ENCODE measurements at places on chromosomes 4 and X.

DNA sequence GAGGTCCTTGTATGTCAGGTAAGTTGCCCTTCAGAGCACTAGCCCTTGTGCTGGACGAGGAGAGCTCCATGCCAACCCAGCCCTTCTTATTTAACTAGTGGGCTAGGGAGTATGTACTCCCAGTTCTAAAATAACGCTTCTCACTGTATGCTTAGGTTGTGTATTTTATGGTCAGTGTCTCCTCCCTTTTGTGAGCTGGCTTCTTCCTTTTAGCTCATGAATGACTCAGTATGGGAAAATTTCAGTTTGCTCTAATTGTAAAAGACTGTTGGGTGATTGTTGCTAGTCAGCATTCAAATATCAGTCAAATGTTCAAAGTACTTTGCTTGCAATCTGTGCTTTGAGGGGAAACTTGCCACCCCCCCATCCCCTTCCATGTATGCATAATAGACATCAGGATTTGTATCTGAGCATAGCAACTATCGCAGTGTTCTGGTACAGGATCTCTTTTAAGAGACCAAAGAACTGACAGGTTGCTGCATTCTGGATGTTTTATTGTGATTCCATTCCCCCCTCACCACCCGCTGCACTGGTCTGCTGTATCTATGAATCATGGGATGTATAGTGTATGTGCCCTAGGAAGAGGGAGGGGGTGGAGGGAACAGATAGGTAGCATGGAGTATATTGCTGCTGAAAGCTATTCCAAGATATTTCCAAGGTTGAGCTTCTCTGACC, 34.7 kb downstream of the DLG3 start:
- no peak for DNase-seq

- no peak for DNase-seq
Observed at GRCh38 chrX:115579327-115579726, 18.4 kb downstream of the PLS3 start.

DNA sequence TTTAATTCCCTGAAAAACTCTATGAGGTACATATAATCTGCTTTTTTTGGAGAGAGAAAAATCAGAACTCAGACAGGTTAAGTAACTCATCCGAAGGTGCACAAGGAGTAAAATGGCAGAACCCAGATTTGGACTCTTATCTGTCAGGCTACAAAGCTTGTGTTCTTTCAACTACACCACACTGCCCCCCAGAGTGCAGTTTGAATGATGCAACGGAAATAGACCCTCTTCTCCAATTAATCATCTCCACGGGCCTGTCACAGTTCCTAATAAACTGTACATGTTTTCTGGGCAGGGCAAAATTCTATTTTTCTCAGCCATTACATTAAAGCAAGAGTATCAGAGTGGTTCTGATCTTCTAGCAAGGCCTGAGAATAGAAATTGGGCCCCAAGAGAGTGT, 35.3 kb upstream of the DCX start:
- no peak for DNase-seq

GRCh38 chr4:183286590-183287308, 33.3 kb downstream of the CLDN22 start:
- no peak for DNase-seq

DNA sequence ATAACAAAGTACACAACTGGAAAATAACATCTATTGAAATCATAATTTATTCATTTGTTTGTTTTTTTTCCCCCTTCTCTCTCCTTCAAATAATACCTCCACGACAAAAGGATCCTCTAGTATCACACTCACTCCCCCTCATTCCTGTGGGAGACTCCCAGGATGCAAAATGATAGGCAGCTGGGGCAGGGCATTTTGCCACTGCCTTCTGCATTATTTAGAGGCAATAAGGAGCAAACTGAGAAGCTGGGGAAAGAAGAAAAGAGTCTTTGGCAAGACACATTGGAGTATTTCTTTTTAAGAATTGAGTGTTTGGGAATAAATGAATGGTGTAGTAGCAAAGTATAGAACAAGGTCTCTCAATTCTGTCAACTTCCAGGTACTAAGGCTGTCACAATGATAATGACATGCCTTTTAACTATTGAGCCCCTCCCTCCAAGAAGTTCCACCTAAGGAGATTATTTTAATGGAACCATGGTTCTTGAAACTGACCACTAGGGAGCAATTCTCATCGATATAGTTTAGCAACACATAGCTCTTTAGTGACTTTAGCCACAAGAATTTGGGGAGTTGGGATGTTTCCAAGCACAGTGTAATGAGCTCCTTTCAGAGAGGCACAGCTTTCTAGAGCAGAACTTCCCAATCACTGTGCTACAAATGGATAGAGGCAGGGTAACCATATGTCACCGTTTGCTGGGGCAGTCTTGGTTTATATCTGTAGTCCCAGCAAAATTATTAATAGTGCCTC, 303.3 kb downstream of the FRMPD4 start:
- DNase-seq, result no peak

DNA sequence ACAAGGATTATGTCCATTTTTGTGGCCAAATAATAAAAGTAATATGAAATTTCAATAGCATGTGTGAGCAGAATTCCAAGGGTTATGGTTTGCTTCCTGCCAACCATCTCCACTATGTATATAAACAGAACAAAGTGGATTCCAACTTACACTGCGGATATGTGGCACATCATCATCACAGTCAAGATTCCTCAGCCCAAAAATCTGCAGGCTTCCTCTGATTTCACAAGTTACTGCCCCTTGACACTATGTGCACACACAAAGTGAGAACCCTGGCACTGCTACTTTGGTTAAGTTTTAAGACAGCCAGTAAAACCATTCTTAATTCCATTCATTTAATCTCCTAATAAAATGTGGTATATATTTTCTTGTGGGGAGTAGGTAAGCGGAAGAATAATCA, 76.4 kb downstream of the LEF1 start:
- no peak for DNase-seq

DNA sequence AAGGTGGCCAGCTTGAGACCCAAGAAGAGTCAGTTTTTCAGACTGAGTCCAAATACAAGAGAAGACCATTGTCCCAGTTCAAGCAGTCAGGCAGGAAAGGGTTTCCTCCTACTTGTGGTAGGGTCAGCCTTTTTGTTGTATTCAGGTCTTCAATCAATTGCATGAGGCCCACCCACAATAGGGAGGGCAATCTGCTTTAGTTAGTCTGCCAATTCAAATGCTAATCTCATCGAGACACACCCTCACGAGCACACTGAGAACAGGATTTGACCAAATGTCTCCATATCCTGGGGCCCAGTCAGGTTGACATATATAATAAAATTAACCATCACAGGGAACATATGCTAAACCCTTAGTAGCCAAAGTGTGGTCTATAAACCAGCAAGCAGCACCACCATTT, 75.3 kb upstream of the FRMPD3 start:
- no peak for DNase-seq

- no peak for DNase-seq
Observed at GRCh38 chrX:43581888-43582539, 74.1 kb upstream of the MAOA start.

DNA sequence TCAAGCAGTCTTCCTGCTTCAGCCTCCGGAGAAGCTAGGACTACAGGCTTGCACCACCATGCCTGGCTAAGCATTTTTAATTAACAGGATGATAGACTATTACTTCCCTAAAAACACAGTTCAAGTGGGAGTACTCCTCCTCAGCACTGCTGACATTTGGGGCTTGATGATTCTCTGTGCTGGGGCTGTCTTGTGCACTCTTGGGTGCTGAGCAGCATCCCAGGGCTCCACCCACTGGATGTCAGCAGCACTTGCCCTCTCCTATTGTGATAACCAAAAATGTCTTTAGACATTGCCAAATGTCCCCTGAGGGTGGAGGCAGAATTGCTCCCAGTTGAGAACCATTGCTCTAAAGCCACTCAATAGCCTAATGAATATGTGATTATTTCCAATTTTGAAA, 60.4 kb downstream of the CLCN4 start:
- no peak for DNase-seq

- DNase-seq, result no peak
Observed at GRCh38 chrX:136765821-136766356, 14.8 kb downstream of the ARHGEF6 start.

- no peak for DNase-seq
Observed at GRCh38 chrX:25544641-25545040, 528.9 kb upstream of the ARX start.

GRCh38 chr4:23877758-23878229, 12.1 kb downstream of the PPARGC1A start:
- no peak for DNase-seq

DNA sequence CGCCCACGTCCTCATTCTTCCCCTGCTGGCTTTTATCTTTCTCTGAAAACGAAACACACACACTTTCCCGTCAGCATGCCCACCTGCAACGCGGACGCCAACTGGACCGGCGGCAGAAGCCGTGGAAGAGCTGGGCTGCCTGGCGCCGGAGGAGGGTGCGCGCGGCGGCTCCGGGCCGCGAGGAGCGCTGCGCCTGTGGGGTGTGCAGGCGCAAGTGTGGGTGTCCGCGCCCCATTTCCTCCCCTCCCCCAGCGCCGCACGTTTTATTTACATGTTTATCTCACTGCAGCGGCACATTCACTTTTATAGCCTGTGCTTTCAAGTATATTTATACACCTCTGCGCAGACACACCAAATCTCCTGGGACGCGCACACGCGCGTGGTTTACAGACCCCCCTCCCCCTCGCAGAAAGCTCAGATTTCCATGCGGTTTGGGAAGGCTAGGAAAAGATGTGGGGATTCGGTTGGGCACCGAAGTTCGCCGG, 1.5 kb downstream of the PITX2 start:
- no peak for DNase-seq

DNA sequence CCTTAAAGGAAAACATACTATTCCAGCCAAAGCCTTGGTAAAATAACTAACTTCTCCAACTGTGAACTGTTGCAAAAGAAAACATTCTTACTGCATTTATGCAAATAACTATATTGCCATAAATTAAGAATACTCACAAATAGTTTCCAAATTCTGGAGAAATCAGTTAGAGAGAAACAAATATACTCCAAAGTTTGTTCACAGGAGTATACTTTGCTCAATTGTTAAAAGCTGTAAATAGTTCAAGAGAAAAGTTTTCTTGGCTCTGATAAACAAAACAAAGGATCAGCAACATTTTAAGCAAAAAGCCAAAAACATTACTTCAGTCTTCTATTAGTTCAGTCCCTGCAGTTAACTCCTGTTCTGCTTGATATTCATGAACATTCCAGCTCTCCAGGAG, 83.0 kb downstream of the EIF4E start:
- DNase-seq, result no peak

GRCh38 chr4:37422638-37423037, 178.1 kb downstream of the NWD2 start:
- no peak for DNase-seq

DNA sequence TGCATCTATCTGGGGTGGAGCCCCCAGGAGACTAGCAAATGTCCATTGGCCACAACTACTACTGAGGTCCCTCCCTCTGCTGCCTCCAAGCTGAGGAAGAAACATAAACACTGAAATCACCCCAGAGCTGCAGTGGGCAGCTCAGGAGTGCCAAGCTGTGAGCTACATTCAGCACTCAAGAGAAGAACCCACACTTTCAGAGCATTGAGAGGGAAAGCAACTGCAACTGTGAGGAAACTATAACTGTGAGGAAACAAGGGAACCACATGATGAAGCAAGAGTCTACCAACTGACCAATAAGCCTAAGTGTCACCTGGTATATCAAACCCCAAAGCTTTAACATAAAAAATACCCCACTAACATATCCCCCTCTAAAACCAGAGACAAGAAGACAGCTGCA, 373.5 kb upstream of the TACR3 start:
- DNase-seq, result no peak

- DNase-seq, result no peak
Observed at GRCh38 chr4:53518807-53519206, 72.5 kb downstream of the LNX1 start.

GRCh38 chrX:25156323-25156722, 140.6 kb upstream of the ARX start:
- no peak for DNase-seq

DNA sequence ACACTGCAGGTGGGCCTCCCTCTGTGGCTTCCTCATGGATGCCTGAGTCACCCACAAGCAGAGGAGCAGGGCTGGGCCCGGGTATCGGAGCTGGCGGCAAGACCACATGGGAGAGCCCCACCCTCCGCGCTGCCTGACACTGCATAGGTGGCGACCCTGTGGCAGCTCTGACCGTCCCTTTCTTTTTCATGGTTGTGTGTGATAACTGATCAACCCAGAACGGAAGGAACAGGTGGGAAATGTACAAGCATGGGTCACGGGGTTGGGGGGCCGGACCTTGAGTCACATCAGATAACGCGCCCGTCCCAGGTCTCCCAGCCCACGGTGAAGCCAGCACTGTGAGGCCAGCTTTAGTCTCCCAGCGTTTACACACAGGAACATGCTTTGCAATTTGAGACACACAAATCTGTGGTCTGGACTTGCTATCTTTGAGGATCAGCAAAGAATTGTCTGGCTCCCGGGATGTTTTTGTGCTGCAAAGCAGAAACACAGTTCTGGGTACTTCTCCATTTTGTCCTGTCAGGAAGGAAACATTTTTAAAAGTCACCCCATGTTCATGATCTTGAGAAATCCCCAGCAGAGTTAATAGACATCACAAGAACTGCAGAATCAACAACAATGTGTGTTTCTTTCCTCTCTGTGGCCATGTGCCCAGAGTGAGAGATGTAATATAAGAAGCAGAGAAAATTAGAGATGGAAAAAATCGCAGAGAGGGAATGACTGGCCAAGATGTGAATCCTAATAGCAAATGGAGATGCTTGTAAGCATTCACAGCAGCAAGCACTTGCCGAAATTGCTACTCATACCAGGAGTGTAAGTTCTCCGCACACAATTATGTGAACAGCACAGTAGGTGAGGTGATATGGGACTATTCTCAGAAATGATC, 70.1 kb upstream of the CBR4 start:
- DNase-seq, result no peak

- no peak for DNase-seq
Observed at GRCh38 chr4:1478766-1479355, 72.6 kb upstream of the NKX1-1 start.

- DNase-seq, result no peak
Observed at GRCh38 chr4:38491854-38492478, 172.0 kb upstream of the KLF3 start.

- no peak for DNase-seq
Observed at GRCh38 chrX:36844857-36845256, 163.3 kb upstream of the FAM47C start.

DNA sequence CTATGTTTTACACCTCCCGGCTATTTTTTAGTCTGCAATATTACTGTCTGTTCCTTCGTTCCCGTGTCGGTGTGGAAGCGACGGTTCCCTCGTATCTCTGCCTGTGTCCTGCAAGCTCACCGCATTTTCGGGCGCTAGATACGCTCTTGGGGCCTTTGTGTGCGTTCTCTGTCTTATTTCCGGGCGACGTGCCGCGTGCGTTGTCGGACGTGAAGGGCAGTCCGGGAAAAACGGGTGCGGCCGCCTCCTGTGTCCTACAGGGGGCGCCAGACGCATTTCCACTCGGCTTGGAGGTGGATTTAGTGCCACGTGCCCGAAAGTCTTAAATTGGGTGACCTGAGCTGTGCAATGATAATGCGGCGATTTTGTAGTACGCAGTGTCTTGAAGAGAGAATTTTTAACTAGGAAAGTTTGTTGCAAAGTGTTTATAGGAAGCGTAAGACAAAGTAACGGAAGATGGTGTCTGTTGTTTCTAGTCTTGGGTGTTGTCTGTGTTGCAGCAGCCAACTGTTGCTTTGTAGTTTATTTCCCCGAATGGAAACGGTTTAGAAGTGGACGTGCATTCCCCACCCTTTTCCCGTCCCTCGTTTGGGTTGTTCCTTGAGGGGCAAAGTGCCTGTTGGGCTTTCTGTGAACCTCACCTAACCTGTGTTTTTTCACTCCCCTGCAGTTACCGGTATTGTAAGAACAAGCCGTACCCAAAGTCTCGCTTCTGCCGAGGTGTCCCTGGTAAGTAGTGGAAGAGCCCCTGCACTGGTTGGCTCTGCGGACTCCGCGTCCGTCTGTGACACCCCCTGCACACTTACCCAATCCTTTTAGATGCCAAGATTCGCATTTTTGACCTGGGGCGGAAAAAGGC, 720 bp downstream of the RPL10 start:
- DNase-seq, result no peak

All from stimulated activated CD8-positive, alpha-beta memory T cell treated with anti-CD3 and anti-CD28 coated beads, Interleukin-15, amount 100 ng/mL, for 4 hours (primary cell).